ENCODE measurements at places on chromosomes 7 and 10.

DNA sequence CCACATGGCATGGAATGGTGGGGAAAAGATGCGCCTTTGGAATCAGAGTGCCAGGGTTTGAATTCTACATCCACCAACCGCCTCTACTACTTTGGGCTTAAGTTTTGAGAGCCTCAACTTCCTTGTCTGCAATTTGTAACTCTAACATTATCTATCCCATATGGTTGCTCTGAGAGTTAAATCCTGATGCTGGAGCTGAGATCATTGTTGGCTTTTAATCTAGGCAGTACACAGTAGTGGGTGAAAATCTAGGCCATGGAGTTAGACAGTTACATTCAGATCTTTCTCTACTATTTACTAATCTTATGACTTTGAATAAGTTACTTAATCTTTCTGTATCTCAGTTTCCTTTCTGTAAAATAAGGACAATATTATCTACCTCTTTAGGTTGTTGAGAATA is 149.7 kb upstream of the AOAH start:
- no peak for DNase-seq

- no peak for DNase-seq
Observed at GRCh38 chr10:8594176-8594575, 539.7 kb downstream of the GATA3 start.

- DNase-seq, result no peak
Observed at GRCh38 chr7:106262221-106262881, 22.4 kb downstream of the NAMPT start.

DNA sequence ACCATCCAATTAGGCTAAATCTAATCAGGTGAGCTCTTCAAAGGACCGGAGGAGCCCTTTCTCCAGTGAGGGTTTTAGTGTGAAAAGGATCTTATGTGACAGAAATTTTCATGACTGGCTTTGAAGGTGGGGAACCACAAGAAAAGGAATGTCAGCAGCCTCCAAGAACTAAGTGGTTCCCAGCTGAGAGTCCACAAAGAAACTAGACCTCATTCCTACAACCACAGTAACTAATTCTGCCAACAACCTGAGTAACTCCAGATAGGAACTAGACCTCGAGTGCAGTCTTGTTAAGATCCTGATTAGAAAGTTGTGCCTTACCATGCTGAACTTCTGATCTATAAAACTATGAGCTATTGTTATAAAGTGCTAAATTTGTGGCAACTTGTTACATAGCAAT is 51.3 kb downstream of the PCLO start:
- no peak for DNase-seq
